ENCODE measurements at places on chromosomes 6 and 20.

DNA sequence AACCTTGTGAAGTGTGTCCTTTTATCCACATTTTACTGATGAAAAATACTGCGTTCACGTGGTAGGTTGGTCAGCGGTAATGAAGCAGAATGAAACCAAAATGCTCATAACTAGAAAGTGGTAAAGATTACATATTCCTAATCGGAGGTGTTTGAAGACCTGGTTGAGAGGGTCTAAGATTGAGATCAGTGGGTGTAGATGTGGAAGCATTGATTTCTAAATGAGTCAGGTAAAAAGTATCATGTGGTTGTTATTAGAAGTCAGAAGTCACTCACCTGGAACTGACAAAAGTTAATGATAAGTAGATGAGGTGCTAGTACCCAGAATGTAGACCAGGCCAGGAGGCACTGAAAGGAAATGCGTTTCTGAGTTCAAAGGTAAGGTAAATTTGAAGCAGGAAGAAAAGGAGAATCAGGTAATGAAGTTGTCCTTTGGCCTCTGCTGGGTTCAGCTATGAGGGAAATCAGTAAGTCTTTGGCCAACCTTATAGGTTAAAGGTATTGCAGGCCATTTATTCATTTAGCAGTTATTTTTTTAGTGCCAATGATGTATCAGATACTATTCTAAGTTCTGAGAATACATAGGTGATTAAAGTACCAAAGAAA, 31.2 kb downstream of the FAM83B start:
- no peak for DNase-seq

GRCh38 chr6:82863781-82864180, 201.9 kb downstream of the UBE3D start:
- peak; percentile 54 for DNase-seq

DNA sequence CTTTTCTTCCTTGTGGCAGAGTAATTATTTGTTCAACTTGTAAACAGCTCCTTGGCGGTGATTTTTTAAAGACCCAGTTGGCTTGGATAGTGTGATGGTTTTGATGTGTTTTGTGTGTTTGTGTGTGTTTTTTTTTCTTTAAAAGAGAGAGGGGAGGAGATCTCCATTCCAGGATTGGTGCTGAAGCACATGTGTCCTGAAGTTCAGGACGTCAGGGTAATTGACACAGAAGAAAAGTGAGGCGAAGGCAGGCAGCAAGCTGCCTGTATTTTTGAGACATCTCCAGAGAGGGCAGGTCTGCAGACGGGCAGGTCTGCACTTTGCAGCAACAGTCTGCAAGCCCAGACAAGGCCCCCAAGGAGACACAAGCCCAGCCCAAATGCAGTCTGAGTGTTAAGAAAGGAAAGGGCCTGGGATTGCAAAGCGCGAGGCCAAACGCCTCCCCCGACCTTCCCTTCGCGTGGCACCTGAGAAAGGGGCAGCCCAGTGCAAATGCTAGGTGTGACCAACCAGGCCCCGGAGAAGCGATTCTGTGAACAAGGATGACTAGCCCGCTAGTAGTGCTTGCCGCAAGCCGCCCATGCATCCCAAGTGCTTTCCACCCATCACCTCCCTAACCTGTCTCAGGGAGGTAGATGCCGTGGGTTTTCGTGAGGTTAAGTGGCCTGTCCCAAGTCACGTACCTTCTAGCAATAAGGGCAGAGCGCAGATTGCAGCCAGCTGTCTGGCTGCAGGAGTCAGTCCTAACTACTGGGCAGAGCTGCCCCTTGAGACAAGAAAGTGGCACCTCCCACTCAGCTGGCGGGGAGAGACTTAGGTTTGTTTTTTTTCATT, 230.5 kb downstream of the ZMYND8 start:
- peak; percentile 85 for DNase-seq

- no peak for DNase-seq
These were observed 44.1 kb upstream of the GRM4 start for GRCh38 chr6:34189806-34190503.
